ENCODE measurements at places on chromosomes 7 and 10.

- DNase-seq = no peak
These were observed 3.6 kb downstream of the ARL3 start for GRCh38 chr10:102710609-102711008.

- DNase-seq = no peak
These were observed 13.1 kb downstream of the ZCWPW1 start for GRCh38 chr7:100415448-100415847.

DNA sequence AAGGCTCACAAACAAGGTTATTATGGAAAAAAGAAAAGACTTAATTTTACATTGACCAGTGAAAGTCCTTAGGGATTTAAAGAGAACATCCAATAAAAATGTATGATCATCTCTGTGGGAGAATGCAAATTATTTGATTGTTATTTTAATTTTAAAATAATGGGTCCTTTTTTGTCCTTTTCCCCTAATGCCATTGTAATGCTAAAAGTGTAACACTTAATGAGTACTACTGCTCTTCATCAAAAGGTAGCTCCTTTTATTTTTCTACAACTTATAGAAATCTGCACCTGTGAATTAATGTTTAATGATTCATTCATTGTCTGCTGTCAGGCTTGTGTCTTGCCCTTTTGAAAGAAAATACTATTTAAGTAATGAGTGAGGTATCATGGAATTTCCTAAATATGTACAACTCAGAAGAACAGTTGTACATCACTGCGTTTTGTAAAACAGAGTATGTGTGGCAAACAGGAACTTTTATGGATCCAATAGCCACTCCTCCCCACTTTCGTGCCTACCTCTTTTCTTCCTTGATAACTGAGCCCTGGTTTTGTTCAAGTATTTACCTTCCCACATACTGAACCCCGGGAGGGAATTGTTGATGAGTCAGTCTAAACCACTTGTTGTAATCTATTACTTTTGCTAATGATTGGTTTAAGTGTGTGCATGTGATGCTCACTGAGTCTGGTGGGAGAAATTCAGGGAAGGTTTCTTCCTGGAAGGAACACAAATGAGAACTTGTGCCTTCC, 19.9 kb upstream of the TRUB1 start:
- no peak for DNase-seq

- DNase-seq = no peak
These were observed 52.0 kb downstream of the LRRC4 start for GRCh38 chr7:127979113-127979727.

DNA sequence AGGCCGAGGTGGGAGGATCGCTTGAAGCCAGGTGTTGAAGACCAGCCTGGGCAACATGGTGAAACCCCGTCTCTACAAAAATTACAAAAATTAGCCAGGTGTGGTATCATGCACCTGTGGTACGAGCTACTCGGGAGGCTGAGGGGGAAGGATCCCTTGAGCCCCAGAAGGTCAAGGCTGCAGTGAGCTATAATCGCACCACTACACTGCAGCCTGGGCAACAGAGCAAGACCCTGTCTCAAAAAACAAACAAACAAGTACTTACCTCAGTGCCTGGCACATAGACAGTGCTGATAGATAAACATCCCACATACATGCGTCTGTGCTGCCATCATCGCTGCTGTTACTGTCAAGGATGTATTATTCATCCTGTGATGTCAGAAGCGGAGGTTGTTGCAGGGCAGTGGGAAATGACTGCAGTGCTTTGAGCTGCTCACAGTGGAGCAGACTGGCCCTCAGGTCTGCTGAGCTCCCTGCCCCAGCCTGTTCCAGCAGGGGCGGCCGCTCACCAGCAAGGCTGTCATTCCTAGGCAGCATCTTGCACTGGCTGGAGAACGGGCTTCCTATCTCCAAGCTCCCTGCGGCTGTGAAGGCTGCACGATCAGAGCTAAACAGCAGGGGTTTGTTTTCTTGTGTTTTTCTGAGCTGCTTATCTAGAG, 18.6 kb downstream of the FOXK1 start:
- DNase-seq = no peak

GRCh38 chr7:124168616-124169015, 135.7 kb upstream of the TMEM229A start:
- no peak for DNase-seq

- DNase-seq = no peak
These were observed 177.9 kb downstream of the TAX1BP1 start for GRCh38 chr7:27917774-27918314.

GRCh38 chr10:420154-421121, 269.0 kb downstream of the DIP2C start:
- DNase-seq = no peak

GRCh38 chr10:46543466-46544377, 12.7 kb downstream of the GPRIN2 start:
- DNase-seq = no peak

- no peak for DNase-seq
These were observed 55.2 kb upstream of the PDGFA start for GRCh38 chr7:574661-575395.

GRCh38 chr7:126495001-126495400, 757.7 kb downstream of the GRM8 start:
- DNase-seq = no peak

GRCh38 chr10:119640875-119641526, 10.2 kb upstream of the BAG3 start:
- no peak for DNase-seq

DNA sequence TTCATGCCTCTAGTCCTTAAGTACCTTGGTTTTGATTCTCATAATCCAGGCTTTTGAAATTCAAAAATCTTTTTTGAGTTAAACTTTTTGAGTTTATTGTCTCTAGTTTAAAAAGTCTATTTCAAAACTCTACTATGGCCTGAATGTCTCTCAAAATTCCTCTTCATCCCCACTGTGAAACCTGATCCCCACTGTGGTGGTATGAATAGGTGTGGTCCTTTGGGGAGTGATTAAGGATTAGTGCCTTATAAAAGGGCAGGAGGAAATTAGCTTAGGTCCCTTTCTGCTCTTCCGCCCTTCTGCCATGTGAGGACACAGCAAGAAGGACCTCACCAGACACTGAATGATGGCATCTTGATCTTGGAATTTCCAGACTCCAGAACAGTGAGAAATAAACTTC, 44.1 kb upstream of the JAZF1 start:
- no peak for DNase-seq

DNA sequence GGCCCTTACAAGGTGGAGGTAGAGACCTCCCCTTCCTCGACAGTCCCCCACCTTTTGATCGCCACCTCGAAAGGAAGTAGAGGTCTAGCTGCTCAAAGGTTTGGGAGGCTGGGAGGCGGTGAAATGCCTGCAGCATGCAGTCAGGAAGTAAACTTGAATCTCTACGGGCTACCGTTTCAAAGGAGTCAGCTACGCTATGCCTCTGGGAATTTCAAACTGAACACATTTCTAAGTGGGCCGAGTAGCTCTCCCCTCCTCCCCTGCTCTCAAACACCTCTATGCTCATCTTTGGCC, 68.0 kb downstream of the CXCL12 start:
- DNase-seq = no peak

DNA sequence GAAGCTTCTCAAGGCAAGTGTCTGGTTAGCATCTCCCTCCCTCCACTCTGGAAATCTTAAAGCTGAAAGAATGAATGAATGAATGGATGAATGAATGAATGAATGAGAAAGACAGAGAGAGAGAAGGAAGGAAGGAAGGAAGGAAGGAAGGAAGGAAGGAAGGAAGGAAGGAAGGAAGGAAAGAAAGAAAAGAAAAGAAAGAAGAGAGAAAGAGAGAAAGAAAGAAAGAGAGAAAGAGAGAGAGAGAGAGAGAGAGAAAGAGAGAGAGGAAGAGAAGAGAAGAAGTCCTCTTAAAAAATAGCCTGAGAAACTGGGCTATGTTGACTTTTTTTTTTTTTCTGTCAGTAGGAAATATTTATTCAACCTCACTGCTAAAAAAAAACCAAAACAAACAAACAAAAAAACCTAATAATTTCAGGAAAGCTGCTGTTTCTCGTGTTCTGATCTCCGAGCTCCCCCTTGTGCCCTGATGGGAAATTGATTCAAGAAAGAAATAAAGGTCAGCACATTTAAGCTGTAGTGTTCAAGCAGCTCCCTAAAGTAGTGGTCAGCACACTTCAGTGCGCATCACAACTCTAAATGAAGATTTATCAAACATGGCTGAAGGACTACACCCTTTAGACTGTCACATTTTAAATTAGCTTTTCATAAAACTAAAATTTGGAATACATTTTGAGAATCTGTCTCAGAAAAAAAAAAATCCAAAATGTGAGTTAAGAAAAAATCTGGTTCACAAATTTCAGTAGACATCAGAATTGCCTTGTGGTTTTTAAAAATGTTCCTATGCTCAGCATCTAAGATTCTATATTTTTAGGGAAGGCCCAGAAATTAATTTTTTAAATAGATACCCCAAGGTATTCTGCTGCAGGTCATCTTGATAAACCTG, 154.3 kb downstream of the ELAPOR2 start:
- DNase-seq = no peak

- no peak for DNase-seq
These were observed 598.7 kb downstream of the GRID1 start for GRCh38 chr10:85767891-85768290.

GRCh38 chr10:68096913-68097516, 12.3 kb upstream of the MYPN start:
- no peak for DNase-seq

GRCh38 chr7:65371468-65371867, 2.2 kb upstream of the ZNF92 start:
- DNase-seq = no peak

DNA sequence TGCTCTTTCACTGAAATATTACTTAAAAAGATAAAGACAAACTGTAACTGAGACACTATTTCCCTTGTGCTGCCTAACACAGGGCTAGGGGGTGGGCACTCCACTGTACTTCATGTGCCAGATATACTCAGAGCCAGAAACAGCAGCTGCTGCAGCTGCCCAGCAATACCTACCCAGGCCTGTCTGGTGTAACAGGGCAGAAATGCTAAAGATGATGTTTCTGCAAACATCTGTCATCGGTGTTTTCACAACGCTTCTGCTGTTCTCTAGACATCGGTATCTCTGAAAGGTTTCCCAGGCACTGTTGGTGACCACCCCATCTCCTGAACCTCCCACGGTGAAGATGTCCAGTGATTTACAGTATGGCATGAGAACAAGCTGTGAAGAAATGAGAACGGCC, 42.7 kb downstream of the LAMB1 start:
- no peak for DNase-seq

- DNase-seq = no peak
These were observed 32.7 kb downstream of the LGI1 start for GRCh38 chr10:93790439-93790838.

- DNase-seq = no peak
These were observed 882 bp downstream of the IRF5 start for GRCh38 chr7:128938544-128939074.

DNA sequence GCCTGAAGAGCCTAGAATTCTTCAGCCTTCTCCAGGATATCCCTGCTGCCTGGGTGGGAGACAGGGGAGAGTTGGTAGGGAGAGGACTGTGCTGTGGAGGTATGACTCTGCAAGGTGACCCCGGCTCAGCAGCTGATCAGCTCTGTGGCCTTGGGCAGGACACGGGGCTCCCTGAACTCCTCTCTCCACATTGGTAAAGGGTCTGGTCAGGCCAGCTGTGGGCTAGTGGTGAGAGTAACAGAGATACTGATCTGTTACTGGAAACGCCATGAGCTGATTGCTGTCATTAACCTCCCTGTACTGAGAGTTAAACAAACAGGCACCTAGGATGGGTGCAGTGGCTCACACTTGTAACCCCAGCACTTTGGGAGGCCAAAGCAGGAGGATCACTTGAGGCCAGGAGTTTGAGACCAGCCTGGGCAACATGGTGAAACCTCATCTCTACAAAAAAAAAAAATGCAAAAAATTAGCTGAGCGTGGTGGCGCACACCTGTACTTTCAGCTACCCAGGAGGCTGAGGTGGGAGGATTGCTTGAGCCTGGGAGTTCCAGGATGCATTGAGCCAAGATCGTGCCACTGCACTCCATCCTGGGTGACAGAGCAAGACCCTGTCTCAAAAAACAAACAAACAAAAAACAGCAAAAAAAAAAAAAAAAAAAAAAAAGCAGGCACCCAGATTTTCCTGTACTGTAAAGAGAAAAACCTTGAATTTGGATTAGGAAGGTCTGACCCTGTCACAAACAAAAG, 151.5 kb downstream of the CUX1 start:
- no peak for DNase-seq

DNA sequence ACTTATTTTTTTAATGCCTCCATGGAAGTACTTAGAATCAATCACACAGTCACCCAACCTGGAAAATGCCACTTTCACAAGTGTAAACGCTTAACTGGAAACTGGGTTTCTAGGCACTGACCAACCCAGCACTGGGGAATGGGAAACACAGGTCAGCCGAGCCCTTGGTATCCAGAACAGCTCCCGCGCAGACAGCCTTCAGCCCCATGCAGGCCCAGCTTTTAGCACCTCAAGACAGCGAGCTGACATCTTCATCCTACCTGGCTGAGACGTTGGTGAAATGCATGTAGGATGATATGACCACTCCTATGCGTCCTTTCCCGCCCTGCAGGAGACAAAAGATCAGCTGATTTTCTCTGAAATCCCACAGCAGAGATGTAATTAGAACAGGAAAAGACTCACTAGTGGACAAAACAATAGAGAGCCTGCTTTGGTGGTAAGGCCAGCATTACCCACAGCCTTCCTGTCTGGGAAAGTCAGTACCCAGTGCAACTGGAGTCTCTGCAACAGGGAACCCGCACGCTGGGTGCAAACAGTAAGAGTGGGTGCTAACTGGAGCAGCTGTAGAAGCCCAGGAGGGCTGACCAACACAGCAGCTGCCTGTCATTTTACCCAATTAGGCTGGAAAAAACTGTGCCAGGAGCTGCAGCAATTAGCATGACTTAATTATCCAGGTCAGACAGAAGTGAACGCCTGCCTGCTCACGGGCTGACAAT, 153.7 kb downstream of the TNS3 start:
- no peak for DNase-seq

GRCh38 chr7:88866265-88866863, 70.8 kb upstream of the TEX47 start:
- DNase-seq = no peak

DNA sequence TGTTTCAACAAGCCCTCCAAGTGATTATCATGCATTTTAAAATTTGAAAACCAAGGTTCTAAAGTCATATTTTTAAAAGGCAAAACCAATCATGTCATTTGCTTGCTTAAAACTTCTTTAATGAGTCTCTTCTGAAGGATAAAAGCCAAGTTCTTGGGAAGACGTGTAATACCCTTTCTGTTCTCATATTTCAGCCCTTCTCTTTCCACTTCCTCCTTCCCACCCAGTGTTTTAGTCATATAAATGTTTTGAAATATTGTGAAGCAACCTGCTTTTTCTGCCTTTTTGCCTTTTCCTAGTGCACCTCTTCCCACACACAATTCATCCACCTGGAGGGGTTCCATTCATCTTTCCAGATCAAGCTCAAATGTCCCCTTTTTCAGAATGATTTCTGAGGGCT, 211.1 kb upstream of the LRRTM3 start:
- no peak for DNase-seq

- DNase-seq = no peak
These were observed 4.1 kb downstream of the OR9A4 start for GRCh38 chr7:141920281-141920680.

DNA sequence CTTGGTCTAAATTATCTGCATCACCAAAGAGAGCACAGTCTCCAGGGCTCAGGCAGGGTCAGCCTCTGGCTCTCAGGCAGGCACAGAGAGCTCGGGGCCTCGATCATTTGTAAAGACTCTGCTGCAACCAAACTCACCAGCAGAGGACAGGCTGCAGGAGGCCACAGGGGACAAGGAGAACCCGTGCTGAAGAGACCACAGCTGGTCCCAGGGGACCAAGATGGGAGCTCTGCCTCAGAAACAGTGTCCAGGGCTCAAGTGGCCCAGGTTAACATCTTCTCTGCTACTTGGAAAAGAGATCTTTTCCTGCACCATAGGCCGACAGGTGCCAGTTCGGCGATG, 543.2 kb downstream of the PTPRN2 start:
- DNase-seq = no peak

Measured in CD4-positive, alpha-beta T cell treated with Interleukin-6 at 100 ng/mL for 8 hours (primary cell).